Activated naive CD8-positive, alpha-beta T cell treated with anti-CD3 and anti-CD28 coated beads, Interleukin-2, amount 50 U/mL, for 16 hours (primary cell): ENCODE measurements at places on chromosomes 3 and 15.

- no peak for DNase-seq
Observed at GRCh38 chr3:159380891-159381290, 579.0 kb downstream of the MFSD1 start.

- DNase-seq = no peak
Observed at GRCh38 chr3:171790898-171791691, 19.2 kb downstream of the PLD1 start.

DNA sequence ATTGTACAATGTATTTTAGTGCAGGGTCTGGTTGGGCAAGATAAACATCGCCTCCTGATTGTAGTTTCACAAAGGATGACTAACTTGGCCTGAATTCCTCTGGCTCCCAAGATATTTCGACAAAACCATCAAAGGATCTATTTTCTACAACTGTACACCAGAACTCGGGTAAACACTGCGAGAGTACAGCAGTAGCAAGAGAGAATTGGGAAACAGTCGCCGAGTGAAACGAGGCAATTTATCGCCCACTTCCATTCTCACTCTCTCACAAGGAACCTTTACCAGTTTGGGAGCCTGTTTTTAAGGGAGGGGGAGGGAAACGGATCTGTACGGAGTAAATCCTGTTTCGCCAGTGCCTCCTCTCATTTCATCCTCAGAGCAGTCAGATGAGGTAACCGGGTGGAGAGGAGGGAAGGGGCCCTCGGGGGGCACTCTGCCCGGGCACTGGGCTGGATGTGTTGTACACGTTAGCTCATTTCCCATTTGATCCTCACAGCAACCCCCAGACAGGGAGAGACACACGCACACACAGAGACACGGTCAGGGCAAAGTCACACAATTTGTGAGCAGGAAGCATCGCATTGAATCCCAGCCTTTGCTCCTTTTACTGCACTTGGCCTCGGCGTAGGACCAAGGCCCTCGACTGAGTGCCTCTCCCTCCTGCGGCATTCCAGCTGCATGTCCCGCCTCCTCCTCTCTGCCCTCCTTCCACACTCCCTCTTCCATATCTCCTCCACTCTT, 120.1 kb downstream of the LIPC start:
- no peak for DNase-seq

GRCh38 chr15:71707230-71708050, 102.9 kb upstream of the NR2E3 start:
- no peak for DNase-seq

DNA sequence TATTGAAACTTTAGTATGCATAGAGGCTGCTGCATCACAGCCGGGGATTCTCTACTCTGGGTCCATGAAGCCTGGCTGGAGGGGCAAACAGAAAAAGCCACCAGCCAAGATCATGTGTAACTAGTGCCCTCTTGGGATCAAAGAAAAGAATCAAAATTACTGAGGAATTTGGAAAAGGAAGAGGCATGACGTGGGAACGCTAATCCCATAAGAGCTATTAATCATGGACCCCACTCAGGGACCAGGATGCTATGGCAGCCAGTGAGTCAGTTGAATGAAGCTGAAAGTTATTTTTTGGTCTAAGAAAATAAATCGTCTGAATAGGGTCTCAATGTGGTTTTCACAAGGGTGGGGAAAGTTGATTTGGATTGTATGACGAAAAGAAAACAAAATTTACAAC, 1165.1 kb downstream of the ROBO2 start:
- no peak for DNase-seq

DNA sequence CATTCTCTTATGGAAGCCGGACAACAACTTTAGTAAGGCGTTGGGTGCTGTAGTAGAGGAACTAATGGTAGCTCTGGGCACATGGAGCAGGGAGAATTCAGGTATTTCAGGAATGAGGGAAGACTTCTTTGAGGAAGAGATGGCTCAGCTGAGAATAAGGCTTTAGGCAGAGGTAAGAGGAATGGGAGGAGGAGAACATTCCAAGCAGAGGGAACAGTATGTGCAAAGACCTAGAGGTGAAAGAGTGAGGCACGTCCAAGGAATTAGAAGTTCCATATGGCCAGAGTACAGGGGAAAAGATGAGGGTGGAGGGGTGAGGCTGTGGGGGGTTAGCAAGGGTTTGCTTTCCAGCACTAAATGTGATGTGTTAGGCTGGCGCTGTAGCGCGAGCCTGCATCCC, 1.6 kb upstream of the SV2B start:
- DNase-seq = no peak

DNA sequence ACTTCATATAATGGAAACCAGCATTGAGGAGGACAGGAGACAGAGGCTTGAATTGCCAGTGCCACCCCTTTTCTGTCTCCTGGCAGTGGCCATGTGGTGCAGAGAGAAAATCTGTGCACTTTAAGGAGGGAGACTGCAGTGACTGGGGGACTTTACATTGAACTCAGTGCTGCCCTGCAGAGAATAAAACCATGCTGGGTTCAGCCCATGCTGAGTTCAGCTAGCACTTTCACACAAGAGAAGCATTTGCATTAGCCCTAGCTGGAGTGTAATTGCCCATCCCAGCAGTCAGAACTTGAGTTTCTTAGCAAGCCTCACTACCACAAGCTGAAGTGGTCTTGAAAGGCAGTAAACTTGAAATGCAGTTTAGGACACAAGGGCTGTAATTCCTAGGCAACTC, 677.5 kb downstream of the ZPLD1 start:
- no peak for DNase-seq

DNA sequence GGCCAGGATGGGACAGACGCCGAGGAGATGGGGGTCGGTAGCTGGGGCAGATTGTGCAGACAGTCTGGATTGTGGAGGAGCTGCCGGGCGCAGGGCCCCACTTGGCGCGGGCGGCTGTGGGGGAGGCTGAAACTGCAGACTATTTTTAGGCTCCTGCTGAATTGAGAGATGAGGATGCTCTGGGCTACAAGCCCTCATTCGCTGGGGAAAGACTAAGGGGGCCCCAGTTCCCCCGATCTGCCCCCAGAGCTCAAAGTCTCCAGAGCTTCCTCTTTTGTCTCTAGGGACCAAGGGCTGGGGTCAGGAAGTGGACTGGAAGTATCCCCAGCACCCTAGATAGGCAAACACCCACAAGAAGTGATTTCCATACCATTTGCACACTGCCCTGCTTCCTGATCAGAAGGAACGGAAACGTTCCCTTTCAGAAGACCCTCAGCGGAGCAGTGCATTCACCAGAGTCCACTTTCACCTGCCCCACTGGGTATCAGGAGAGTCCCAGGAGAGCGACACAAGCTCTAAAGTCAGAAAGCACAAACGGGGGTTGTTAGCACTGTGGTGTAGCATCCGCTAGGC, 29.7 kb downstream of the SEMA7A start:
- no peak for DNase-seq

GRCh38 chr3:23341147-23341838, 138.2 kb downstream of the UBE2E2 start:
- no peak for DNase-seq

DNA sequence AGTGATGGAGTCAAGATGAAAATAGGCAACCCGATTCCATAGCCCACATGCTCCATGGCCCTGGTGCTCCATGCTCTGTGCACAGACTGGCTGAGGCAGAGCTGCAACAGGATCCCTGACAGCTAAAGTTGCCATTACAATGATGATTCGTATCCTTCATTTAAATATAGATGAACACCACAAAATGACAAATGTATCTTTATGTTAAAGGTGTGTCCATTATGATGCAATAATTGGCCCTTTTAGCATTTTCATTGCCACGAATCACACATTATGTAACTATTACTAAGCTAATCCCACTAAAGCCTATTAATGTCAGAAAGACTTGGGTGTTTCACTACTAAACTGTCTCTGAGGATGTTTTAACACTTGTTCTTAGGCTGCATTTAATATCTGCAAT, 270.2 kb upstream of the THBS1 start:
- no peak for DNase-seq

- no peak for DNase-seq
Observed at GRCh38 chr3:71393745-71394144, 189.8 kb downstream of the FOXP1 start.

DNA sequence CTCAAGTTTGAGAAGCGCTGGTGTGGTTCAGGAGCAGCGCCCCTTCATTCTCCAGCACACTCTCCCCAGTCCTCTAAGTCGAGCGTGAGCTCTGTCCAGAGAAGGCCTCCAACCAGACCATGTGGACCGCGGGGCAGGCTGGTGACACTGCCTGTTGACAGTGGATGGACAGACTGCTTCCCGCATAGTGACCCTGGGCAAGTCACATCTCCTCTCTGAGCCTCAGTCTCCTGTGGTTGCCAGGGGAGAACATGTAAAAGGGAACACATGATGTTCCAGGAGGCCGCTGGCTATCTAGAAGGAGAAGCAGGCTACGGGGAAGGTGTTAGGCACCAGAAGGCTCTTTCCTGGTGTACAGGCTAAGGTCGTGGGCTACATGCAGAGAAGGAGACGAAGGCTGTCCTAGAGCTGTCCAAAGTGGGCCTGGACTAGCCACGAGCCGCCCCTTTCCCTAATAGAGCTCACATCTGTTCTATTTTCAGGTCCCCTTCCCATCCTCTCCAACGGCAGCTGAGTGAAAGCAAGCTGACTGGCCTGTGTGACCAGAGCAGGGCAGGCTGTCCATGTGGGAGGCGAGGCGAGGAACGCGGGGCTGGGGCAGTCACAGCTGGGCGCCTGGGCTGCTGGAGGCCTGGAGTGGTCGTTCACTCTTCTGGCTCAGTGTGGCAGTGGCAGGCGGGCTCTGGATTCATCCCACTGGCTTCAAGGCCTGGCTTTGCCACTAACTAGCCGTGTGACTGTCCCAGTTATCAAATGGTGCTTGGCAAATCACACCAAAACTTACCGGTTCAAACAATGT, 11.1 kb downstream of the ISG20 start:
- DNase-seq = no peak

GRCh38 chr3:31035681-31036080, 141.2 kb upstream of the GADL1 start:
- DNase-seq = no peak

GRCh38 chr3:103437883-103438282, 1003.1 kb downstream of the ZPLD1 start:
- DNase-seq = no peak

DNA sequence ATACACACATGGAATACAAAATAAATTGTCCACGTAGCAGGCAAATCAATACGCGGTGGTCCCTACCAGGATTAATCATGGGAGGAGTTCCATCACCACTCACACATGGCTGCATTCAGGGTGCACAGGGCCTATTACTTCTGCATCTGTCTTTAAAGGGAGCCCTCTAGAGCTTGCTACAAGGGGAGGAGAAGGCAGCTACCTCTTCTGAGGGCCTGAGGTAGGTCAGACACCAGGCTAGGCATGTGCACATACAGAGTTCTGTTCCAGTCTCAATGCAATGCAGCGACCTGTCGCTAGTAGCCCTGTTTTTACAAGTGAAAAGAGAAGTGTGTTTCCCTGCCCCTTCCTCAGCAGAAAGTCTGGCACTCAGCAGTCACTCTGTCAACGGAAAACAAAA, 102.7 kb downstream of the ROBO2 start:
- no peak for DNase-seq

GRCh38 chr3:98529856-98530459, 1.8 kb upstream of the GPR15 start:
- DNase-seq = no peak

- no peak for DNase-seq
Observed at GRCh38 chr3:39295184-39295775, 15.4 kb upstream of the CX3CR1 start.

DNA sequence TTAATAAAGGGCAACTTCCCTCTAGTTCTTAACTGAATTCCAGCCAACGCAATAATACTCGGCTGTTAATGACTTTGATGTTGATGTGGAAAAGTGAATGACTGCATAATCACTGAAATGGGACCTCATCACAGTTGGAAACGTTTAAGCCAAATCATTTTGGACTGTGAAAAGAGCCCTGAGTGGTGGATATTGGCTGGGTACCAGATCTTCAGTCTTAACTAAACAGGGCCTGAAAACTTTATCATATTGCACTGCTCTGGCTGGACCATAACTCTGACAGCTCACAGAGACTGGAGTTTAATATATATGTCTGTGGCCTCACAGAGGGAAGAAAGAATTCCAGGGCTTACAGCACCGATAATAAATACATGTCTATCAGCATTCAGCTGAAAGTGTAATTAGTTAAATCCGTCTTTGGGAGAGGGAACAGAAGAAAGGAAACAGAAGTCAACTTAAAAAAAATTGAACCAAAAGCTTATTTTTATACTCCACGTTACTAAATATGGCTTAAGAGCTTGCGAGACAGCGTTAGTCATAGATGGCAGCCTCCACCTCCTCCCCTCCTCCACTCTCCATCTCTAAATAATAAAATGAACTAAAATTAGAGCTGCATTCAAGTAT, 222.3 kb upstream of the CDIN1 start:
- DNase-seq = no peak

- no peak for DNase-seq
Observed at GRCh38 chr3:82505079-82505756, 743.8 kb upstream of the GBE1 start.

DNA sequence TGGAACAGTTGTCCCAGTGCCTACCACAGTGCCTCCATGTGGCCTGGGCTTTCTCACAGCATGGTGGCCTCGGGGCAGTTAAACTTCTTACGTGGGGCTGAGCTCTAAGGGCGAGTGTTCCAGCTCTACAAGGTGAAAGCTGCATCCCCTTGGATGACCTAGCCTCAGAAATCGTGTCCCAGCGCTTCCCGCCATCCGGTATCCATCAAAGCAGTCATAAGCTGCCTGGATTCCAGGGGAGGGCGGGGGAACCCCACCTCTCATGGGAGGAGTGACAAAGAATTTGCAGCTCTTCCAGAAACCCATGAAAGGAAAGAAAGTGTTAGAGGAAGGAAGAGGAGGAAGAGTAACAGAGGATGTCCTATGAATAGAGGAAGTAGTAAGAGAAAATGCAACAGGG, 45.8 kb upstream of the CCDC174 start:
- DNase-seq = no peak

DNA sequence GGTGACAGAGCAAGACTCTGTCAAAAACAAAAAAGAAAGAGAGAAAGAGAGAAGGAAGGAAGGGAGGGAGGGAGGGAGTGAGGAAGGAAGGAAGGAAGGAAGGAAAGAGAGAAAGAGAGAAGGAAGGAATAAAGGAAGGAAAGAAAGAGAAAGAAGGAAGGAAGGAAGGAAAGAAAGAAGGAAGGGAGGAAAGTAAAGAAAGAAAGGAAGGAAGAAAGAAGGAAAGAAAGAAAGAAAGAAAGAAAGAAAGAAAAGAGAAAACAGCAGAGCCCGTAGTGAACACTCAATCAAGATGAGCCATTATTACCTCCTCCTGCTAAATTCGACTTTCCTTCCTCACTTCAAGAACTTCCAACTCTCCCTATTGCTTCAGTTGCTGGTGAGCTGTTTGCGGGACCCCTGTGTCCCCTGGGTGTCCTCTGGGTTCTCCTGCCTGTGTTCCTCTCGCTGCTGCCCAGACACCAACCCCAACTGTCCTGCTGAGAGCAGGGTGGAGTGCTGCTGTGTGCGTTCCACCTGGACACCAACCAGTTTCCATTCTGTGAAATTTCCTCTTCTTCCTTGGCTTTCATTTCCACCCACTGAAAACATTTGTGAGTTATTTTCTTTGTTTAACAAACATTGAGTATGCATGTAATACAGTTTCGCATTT, 266.4 kb downstream of the FAM43A start:
- DNase-seq = no peak

- no peak for DNase-seq
Observed at GRCh38 chr3:25455441-25456132, 27.5 kb downstream of the RARB start.
